ENCODE measurements at places on chromosomes 13 and 19. TPM values are rescaled to one million over a fixed set of nuclear protein-coding genes. Genes with fewer than 3 reads are reported as not detected.
A peak's percentile ranks its signal among the peaks of the same experiment; 100 is the strongest.

The THSD8 gene
- total RNA-seq, result 0.39 TPM

GRCh38 chr19:43461303-43461702 is 4.1 kb downstream of the LYPD3 start:
- DNase-seq, result no peak

- DNase-seq, result no peak
These were observed 15.1 kb downstream of the PABPC3 start for GRCh38 chr13:25110956-25111584.

DNA sequence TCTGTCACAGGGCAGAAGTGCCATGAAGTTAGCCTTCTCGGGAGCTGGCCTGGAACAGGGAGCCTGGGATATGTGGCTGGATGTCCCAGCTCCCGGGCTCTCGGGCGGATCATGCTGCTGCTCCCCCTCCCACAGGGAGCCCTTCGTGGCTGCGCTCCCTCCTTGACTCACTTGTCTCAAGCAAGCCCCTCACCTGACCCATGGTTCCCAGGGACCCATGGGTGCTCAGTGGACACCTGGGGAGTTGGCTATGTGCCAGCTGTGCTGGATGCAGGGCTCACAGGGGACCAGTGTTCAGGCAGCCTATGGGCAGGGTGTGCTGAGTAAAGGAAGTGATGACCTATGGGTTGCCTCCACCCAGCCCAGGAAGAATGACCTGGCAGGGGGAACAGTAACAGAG is 213.1 kb upstream of the SGCG start:
- no peak for DNase-seq

DNA sequence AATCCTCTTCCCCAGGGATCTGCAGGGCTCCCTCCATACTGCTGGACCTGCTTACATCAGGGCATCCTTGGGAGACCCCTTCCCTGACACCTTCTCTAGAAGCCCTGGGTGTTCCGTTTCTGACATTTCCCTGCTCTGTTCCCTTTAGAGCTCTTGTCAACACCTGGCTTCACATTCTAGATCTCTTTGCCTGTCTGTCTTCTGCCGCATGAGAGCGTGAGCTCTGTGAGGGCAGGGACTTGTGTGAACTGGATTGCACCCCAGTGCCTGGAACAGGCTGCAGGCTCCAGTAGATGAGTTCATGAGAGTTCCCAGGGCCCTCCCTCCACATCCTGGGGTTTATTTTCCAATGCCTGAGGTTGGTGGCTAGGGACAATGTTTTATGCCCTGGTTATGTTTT is 651 bp downstream of the CEACAM7 start:
- no peak for DNase-seq

GRCh38 chr19:11159598-11160439 is 4.2 kb upstream of the SPC24 start:
- DNase-seq, result peak; percentile 21

The ANKLE1 gene
- 0.49 TPM for total RNA-seq

GRCh38 chr19:51507192-51507591 is 5.6 kb upstream of the SIGLEC12 start:
- no peak for DNase-seq

The COL5A3 gene
- 51.3 TPM for total RNA-seq

- no peak for DNase-seq
These were observed 4.7 kb upstream of the IRS2 start for GRCh38 chr13:109790942-109791605.

The VAV1 gene
- 4.7 TPM for total RNA-seq

The KLK4 gene
- total RNA-seq, result 0.10 TPM

GRCh38 chr13:112457081-112457480 is 80.9 kb downstream of the SPACA7 start:
- DNase-seq, result no peak

GRCh38 chr13:23203516-23203915 is 22.7 kb downstream of the SGCG start:
- DNase-seq, result no peak

- DNase-seq, result peak; percentile 52
These were observed 28.5 kb downstream of the ZNF266 start for GRCh38 chr19:9406798-9407352.

DNA sequence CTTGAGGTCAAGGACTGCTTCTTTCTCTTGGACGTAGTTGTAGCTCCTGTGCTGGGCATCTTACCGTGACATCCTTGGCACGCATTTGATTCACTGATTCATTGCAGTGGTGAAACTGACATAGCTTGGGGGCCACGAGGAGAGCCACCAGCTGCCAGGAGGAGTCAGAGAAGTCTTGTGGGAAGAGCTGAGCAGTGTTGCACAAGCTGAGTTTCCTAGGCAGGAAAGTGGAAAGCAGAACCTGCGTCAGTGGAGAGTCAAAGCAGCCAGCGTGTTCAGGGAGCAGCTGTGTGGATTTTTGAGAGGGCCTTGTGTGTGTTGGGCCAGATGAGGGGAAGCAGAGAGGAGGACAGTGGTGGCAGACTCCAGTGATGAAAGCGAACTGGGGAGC is 5.3 kb upstream of the GPR183 start:
- no peak for DNase-seq

The SHANK1 gene
- total RNA-seq, result 2.9 TPM

The GJB2 gene
- total RNA-seq, result 84.7 TPM

DNA sequence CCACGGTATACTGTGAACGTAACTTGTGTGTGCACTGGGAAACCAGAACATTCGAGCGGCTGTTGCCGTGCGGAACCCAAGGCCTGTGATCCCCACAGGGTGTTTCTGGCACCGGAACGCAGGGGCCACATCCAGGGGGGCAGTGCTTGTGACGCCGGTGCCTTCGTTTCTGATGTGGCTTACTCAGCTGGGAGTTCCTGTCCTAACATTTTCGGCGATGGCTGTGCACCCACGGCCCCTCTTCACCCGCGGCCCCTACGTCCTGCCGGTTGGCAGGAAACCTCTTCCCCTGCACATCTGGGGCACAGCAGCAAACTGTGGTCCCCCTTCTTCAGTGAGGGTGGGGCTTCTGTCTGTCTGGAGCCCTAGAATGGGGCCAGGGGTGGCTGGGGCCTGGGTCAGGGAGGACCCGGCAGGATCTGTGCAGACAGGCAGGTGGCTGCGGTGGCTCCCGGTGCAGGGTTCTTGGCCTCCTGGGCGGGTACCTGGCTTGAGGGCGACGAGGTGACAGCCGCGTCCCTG is 26.2 kb downstream of the CSNK1G2 start:
- no peak for DNase-seq

DNA sequence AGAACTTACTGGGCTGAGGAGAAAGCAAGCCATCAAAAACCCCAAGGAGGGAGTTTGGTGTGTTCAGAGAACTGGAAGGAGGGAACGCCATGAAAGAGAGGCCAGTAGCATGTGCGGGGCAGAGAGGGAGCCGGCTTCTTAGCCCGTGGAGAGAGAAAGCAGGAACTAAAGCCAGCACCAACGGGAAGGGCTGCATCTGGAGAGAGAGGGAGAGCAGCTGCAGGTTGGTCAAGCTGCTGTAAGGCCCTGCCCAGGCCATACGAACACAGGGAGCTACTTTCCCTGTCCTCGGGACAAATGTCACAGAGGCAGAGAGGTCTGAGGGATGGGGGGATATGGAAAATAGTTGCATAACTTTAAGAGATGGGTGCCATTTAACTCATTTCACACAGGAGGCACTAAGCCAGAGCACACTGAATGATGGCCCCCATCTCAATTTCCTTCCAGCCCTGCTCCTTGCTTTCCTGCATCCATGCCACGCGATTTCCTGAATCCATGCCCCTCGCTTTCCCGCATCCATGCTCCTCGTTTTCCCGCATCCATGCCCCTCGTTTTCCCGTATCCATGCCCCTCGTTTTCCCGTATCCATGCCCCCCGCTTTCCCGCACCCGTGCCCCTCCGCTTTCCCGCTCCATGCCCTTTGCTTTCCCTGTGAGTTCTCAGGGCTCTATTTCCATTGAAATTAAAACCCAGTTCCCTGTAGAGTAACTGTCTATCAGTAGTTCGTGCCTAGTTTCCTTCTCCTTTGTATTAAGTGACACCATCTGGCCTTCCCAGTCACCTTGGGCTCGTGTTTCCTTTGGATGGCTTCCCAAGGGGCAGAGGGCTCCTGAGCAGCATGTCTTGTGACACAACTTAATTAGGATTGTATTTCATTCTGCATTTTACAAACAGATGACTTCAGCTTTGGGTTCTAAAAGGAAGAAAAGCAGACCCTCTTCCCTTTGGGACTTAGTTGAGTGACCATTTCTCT is 31.5 kb upstream of the TPT1 start:
- no peak for DNase-seq

DNA sequence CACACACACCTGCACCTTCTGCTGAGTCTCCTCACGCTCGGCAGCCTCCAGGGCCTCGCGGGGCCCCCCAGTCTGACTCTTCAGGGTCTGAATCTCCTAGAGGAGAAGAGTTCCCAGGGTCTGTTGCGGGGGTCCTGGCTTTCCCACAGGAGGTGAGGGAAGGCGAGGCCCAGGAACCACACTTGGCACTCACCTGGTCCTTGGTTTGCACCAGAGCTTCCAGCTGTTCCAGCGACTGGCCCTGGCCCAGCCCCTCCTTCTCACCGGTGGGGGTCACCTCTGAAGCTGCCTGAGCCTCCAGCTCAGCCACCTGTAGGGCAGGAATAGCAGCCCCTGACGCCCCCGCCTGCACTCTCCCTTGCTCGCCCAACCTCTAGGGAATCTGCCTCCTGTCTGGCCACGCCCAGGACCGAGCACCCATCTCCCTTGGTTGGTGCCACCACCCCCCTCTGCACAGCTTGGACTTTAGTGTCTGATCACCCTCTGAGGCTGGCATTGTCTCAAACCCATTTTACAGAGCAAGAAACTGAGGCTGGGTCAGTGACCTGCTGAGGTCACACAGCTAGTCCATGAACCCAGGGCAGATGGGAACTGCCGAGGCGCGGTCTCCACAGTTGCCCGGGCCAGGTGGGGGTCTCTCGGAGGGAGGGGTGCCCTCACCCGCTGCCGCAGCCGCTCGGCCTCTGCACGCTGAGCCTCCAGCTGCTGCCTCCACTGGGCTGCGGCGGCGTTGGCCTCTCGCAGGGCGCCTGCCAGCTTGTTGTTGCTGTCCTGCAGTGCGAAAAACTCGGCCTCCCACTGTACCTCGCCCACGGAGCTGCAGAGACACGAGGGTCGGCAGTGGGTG is 9.5 kb downstream of the HOMER3 start:
- no peak for DNase-seq

The IL12RB1 gene
- total RNA-seq, result 0.10 TPM

The CDKN2D gene
- 17.2 TPM for total RNA-seq

The ZNF888 gene
- total RNA-seq, result 4.8 TPM

- DNase-seq, result no peak
These were observed 75.3 kb upstream of the SERP2 start for GRCh38 chr13:44298314-44298713.

The ZNF792 gene
- 5.3 TPM for total RNA-seq

The C5AR1 gene
- 3.3 TPM for total RNA-seq

The CD70 gene
- 0.30 TPM for total RNA-seq
